Inflammatory macrophage treated with lipopolysaccharide for 1 hour (primary cell): ENCODE measurements at places on chromosomes 11 and 22.
A peak's percentile ranks its signal among the peaks of the same experiment; 100 is the strongest.

DNA sequence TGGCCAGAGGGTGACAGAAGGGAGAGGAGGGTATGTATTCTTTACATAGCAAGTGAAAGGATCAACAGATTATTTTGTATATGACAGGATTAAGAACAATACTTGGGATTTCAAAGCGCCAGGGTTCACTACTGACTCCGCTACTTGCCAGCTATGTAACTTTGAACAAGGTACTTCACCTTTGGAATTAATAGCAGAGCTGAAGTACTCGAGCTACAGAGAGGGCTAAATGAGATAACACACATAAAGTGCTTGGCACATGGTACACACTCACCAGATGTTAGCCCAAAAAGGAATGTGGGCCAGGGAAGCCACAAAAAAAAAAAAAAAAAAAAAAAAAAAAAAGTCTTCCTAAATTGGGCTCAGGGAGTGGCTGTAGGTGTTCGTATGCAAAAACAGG is 408.4 kb downstream of the BUD13 start:
- no peak for DNase-seq

GRCh38 chr11:44601471-44602370 is 36.3 kb downstream of the CD82 start:
- peak; percentile 97 for DNase-seq

DNA sequence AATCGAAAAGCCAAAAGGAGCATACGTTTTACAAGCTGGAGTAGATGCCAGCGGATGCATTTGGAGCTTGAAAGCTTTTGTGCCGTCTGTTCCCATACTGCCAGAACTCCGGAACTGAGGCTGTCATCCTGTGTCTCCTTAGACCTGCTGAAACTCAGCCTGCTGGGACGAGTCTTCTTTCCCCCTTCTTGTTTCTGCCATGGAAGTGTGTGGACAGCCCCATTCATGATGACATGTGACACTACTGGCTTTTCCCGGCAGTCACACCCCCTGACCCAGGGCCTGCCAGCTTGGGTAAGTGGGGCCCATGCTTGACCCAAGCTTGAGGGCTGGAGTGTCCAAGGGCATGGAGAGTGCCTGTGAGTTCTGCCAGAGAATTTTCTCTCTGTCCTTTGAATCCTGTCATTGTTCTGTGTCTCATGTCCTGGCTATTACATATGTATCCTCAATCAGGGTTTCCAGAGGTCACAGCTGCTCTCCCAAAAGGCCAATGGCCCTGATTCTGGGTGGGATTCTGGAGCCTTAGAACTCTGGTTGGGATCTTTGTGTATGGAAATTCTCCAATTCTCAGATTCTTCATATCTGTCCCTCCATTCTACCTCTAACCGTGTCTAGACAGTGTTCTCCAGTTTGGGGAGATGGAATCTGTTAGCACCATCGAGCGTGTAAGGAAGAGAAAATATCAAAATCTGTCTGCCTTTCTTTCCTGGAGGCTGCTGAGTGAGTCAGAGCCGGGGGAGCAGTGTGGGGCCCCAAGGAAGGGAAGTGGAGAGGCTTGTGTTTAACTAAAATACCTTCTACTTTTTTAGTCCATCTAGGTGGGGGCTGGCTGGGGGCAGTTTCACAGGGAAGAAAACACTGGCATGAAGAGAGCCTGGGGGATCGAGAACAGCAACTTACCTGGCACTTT is 73.2 kb downstream of the KIAA1671 start:
- no peak for DNase-seq

DNA sequence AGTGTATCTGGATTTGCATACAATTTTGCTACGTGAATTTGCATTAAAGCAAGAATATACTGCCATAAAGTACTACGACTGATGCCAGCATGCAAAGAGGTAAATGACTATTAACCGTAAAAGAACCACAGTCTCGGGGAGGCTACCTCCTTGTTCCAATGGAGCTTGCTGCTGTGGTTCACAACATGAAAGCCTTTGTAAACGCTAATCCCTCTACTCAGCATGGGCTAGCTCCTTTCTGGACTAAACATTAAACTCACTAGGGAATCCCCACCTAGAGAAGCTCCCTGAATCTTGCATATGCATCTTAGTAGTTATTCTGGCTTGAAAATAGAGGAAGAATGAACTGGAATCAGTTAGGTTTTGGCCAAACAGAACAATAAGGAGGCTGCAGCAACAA is 60.5 kb upstream of the ARHGAP32 start:
- DNase-seq = no peak

DNA sequence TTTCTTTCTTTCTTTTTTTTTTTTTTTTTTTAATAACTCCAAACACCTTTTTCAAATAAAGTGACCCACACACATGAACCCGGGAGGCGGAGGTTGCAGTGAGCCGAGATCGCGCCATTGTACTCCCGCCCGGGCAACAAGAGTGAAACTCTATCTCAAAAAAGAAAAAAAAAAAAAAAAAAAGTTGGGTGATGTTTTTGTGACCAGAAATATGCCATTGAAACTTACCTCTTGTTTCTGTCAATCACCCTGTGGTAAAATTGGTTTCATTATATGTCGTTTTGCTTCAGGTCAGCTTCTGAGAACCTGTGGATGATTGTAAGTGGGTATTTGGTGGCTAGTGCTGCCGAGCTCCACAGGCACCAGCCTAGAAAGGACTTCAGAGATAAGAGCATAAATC is 238.8 kb downstream of the TBC1D22A start:
- no peak for DNase-seq

DNA sequence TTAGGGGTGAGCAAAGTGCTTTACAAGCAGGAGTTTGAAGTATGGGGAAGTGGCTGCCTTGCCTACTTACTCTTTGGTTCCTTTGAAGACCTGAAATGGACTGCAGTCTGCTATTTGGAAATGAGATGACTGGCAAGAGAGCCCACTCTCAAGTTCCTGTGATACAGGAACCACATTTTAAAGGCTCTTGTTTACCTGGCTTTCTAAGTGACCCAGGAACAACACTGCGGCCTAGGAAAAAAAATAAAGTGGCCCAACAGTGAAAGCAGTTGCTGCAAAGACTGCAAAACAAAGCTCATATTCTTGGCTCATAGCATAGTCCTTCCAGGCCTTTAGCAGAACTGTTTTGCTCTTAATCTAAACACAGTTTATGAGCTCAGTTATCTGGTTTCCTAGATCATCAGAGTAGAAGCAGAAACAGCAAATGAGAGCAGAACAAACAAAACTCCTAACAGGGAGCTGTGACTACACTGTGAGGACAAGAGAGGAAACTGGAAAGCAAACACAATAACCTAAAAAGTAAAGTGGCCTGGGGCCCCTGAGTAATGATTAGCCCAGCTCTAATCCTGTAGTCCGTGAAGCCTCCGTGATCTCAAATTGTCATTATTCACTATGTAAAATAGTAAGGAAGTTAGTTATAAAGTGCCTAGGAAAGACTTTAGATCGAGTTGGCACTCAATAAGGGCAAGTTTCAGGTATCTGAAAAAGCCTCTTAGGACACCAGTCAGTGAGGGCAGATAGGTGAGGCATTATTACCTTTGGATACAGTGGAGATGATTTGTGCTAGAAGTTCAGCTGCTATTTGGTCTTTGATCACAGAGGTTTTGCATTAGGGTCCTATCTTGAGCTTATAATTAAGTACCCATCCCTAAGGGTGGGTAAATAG is 11.5 kb downstream of the CCDC117 start:
- DNase-seq = no peak

GRCh38 chr11:12087075-12088004 is 23.1 kb upstream of the MICAL2 start:
- DNase-seq = peak; percentile 27
